ENCODE measurements at places on chromosomes 1 and 21. TPM values are rescaled to one million over a fixed set of nuclear protein-coding genes. Genes with fewer than 3 reads are reported as not detected.
A peak's percentile ranks its signal among the peaks of the same experiment; 100 is the strongest.

- DNase-seq, result no peak
These were observed 43.1 kb downstream of the KIF21B start for GRCh38 chr1:200980452-200980772.

Gene RORC
- total RNA-seq, result not detected

DNA sequence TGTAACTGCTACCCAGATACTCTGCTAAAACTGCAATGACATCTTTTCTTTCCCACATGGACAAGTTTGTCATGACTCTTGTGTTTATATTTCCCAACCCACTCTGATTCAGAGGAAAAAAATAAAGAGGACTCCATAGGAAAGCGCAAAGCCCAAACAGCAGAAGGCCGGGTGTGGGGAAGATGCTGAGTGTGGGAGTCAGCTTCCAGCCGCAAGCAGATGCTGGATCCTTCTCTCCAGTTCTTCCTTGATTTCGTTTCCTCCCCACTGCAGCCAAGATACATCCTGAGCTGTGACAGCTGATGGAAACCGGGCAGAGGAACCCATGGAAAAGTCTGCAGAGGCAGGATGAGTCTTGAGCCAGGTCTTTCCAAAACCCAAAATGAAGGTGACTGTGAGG lies 498.2 kb downstream of the PLPP3 start:
- peak; percentile 78 for DNase-seq

GRCh38 chr21:26041431-26042180 lies 129.0 kb downstream of the APP start:
- DNase-seq, result no peak

Gene TAL1
- total RNA-seq, result 8.7 TPM

GRCh38 chr1:86933562-86934377 lies 19.3 kb downstream of the HS2ST1 start:
- no peak for DNase-seq

Gene CORT
- total RNA-seq, result not detected

- no peak for DNase-seq
These were observed 33.7 kb downstream of the L1TD1 start for GRCh38 chr1:62228136-62228882.

DNA sequence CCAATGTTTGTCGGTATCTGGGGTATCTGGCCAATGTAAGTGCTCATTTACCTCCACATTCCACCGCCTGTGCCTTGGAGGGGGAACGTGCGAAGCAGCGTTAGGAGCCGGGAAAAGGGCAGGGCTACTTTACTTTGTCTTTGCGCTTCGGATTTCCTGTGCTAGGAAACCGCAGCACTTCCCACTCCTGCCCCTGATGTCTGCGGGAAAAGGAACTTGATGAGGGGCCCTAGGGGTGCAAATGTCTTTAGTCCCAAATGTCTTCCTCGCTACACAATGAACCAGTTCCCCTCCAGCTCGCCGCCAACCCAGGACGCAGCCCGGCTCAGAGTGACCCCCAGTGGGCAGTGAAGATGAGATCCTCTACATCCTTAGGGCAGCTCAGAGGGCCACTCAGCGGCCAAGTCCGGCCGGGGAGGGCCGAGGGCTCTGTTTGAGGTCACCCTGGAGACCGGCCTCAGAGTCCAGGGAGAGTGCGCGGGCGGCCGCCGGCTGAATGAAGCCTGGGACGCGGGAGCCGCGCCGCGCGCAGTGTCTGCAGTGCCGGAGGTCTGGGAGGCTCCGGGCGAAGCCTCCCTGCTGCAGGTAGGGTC lies at the start of gene DYNLT5:
Gene DYNLT5 (plus strand): TSS at position 460 of the 593 bp plus-strand sequence. CDS start 2,200 bp downstream, outside the sequence.
- peak; percentile 91 for DNase-seq

GRCh38 chr1:179742717-179743678 lies at the start of gene FAM163A:
Gene FAM163A (plus strand): TSS chr1:179743291. CDS start chr1:179813098, 69,807 bp downstream.
- DNase-seq, result no peak

Gene CATSPERE
- 1.5 TPM for total RNA-seq

Gene G0S2
- total RNA-seq, result 12.5 TPM

DNA sequence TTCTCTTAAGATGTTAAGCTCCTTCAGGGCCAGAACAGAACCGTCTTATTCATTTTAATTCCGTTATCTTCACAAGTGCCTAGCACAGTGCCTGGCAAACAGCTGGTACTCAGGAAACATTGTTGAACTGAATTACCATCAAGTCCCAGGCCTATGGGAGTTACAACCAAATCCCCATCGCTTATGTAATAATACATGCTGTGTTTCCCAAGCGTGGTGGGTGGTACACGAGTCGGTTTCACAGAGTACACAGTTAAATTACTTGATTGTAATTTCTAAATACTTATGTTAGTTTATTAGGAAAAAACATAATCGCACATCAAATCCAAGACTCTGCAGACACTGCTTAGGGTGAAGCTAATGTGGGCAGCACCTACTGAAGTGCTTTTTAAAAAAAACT lies 1.0 kb downstream of the ANGEL2 start:
- DNase-seq, result no peak

Gene NAV1
- 96.0 TPM for total RNA-seq

GRCh38 chr1:3656450-3657095 lies 4.3 kb downstream of the TP73 start:
- DNase-seq, result peak; percentile 69

Gene SRGAP2C
- 29.3 TPM for total RNA-seq

DNA sequence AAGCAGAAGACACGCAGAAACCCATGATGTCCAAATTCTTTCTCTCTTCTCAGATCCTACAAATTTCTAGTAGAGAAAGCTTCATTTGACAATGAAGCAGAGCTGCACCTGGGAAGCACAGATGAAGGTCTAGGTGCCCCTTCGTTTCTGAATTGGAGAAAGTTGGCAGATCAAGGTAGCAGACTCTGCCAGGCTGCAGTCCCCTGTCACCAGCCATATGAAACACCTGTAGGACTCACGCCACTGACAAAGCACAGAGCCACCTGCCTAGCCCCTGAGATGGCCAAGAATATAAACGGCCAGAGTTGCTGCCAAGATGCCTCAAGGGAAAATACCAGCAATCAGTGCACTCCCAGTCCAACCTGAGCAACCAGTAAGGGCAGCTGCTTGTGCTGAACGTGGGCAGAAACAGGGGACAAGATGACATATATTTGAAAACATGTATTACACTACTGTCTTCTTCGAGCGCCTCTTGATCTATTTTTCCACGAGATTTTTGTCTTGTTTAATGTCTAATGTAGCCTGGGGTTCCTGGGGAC lies 20.6 kb upstream of the PLEKHA6 start:
- DNase-seq, result no peak

Gene CAPN9
- total RNA-seq, result not detected

Gene BOLA1
- 11.4 TPM for total RNA-seq

GRCh38 chr1:3082051-3082450 lies 13.0 kb downstream of the PRDM16 start:
- DNase-seq, result no peak
